ENCODE measurements at places on chromosomes 6 and 20.
A peak's percentile ranks its signal among the peaks of the same experiment; 100 is the strongest.

DNA sequence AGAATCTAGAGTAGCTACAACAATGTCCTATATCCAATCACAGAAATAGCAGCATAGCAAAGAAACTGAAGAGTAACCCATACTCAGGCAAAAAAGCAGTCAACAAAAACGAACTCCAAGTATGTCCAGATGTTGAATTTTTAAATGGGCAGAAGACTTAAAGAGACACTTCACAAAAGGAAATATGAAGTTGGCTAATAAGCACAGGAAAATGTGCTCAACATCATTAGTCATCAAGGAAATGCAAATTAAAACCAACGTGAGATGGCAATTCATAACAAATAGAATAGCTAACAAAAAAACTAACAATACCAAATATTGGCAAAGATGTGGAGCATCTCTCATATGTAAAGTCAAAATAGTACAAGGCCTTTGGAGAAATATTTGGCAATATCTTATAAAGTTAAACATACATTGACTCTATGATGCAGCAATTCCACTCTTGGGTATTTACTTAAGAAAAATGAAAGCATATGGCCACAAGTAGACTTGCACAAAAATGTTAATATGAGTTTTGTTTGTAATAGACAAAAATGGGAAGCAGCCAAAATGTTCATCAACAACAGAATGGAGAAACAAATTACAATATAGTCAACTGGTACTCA lies 37.7 kb downstream of the FRK start:
- DNase-seq: no peak

DNA sequence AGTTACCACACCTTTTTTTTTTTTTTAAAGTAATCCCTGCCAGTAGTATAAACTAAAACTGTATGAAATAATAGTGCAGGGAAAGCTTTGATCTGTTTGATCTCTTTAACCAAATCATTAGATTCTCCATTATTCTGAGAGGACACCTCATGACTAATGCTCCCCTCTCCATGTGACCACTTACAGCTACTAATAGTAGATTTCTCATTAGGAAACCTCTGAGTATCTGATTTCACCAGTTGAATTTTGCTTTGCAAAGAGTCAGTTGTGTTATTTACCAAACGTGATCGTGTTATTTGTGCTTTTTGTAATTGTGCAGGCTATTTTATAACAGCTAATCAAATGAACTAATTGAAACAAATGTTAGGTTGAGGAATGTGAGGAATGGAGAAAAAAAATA lies 12.5 kb downstream of the CASP8AP2 start:
- DNase-seq: no peak

DNA sequence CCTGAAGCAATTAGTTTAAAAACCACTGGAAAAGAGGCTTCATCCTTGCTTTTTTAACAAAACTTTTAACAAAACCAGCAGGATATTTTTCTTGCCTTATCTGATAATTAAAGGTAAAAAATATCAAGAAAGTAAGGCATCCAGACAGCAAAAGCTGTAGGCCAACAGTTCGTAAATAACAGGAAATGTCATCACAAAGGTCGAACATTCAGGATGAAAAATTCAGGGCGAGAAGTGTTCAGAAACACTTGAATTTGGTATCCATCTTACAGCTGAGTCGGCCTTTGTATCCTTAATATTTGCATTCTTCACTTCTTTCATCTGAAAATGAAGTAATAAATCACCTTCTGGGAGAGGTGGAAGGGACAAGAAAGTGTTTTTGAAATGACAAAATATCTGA lies 8.2 kb upstream of the FILIP1 start:
- DNase-seq: no peak

- no peak for DNase-seq
Observed at GRCh38 chr6:12735786-12736185, 19.2 kb downstream of the PHACTR1 start.

DNA sequence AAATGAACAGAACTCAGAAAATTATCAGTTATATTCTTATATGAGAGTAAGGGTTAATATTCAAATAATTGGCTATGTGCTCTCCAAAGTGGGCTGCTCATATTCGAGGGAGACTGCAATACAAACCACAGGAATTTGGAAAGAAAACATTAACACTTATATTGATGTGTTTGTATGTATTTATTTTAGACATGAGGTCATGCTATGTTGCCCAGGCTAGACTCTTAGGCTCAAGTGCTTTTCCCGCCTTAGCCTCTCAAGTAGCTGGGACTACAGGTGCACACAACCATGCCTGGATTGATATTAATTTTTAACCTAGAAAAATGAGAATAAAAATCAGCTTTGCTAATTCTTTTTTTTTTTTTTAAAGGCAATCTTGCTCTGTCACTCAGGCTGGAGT lies 35.0 kb downstream of the BTBD9 start:
- DNase-seq: no peak

DNA sequence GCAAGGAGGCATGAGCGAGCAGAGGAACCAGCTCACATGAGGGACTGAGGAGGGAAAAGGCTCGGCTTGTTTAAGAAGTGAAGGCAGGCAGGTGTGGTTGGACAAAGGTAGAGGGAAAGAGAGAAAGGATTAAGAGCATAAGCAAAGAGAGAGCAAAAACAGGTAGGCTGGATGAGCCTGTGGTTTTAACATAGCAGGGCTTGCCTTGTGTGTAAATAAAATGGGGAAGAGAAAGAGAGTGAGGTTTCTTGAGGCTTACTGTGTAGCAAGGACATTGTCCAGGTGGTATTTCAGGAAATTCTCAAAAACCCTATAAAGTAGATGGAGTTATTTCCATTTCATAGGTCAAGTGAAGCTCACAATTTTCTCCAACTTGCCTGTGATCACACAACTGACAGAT lies 93.9 kb upstream of the HDAC2 start:
- no peak for DNase-seq

DNA sequence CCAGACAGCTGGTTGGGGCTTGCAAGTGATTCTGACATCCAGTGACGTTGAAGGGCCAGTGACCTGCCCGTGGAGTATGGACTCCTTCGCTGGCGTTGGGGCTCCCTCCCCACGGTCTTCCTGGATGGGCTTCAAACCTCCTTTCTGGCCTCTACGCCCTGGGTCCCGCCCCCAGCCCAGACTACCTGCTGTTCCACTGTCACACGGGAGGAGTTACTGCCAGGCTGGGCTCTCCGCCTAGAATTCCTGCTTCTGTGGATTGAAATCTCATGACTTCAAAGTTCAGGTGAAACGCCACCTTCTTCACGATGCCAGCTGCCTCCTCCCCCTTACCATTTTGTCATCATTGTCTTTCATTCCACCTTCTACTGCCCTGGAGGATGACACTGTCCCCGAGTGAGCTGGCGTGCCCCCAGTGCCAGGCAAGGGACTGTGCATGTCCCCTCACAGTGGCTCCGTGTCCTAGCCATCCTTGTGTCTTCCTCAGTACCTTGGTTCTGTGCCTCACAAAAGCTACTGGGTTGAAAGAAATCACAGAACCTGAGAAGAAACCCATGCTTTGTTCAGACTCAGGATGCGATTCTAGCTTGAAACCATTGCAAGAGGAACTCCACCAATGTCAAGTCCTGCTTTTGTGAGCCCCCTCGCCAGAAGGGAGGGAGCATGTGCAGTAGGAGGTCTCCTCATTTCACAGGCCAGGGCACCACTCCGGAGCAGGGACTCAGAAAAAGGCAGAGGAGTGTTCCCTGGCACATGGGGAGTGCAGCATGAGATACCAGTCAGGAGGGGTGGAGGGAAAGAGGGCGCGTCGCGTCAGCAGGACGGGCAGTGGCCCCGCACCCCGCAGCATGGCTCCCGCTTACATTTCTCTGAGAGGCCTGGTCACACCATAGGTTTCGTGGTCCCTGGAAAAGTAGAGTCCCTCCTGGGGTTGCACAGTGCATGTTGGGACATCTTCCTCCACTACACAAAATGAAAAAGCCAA lies 11.0 kb upstream of the IRF4 start:
- DNase-seq: no peak

GRCh38 chr6:79634491-79635231 lies 3.5 kb downstream of the SH3BGRL2 start:
- DNase-seq: no peak

- peak; percentile 32 for DNase-seq
Observed at GRCh38 chr6:17354700-17355403, 38.5 kb upstream of the CAP2 start.

DNA sequence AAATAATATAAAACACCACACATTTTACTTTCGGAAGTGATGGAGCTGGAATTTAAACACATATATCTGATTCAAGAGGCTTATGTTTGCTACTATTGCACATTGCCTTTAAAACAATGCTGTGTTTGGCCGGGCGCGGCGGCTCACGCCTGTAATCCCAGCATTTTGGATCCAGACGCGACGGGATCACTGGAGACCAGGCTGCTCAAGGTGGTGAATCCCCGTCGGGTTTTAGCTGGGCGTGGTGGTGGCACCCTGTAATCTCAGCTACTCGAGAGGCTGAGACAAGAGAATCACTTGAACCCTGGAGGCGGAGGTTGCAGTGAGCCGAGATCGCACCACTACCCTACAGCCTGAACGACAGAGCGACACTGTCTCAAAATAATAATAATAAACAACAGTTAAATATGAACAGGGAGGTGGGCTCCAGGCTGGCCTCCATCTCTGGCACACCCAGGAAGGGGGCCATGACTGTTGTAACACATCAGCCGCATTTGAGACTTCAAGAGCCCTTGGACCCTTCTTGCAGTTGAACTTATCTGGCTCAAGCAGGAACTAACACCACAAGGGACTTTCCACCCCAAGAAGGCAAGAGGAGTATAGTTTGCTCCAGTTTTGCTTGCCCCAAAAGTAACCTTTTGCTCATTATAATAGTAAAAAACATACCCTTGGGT lies 127.1 kb upstream of the ZNF184 start:
- no peak for DNase-seq

DNA sequence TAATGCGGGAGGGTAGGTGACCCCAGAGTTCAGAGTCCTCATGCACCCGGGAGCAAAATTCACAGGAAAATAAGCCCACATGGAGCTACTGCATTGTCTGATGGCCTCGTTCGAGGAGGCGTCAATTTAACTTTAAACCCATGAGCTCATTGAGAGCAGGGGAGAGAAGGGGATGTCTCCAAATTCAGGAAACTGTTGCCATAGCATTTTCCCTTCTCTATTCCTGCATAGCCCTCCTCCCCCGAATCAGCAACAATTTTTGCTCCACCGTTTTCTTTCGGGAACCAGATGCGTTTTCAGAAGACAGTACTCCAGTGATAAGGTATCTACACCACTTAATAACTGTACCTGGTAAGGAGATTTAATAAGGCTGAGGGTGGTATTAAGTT lies 324 bp upstream of the LAMP5 start:
- no peak for DNase-seq

All from RPMI8226 (cell line).